ENCODE measurements at places on chromosomes 6 and 20. TPM values are rescaled to one million over a fixed set of nuclear protein-coding genes. Genes with fewer than 3 reads are reported as not detected.

The SLC2A4RG gene
- polyA plus RNA-seq, result 7.7 TPM

The EPPIN gene
- polyA plus RNA-seq, result not detected

The FNDC11 gene
- 0.18 TPM for polyA plus RNA-seq

The STMND1 gene
- polyA plus RNA-seq, result not detected

The NKX2-2 gene
- not detected for polyA plus RNA-seq

The PCNA gene
- polyA plus RNA-seq, result 89.9 TPM

The C2 gene
- polyA plus RNA-seq, result 0.47 TPM

The MRS2 gene
- 16.9 TPM for polyA plus RNA-seq

The MRAP2 gene
- not detected for polyA plus RNA-seq

The WFDC2 gene
- polyA plus RNA-seq, result not detected

The TNF gene
- polyA plus RNA-seq, result 0.48 TPM

The CCM2L gene
- not detected for polyA plus RNA-seq

The FAM217A gene
- polyA plus RNA-seq, result not detected

The EMILIN3 gene
- not detected for polyA plus RNA-seq

The RBBP8NL gene
- not detected for polyA plus RNA-seq

The BPIFB4 gene
- polyA plus RNA-seq, result not detected

The MLN gene
- not detected for polyA plus RNA-seq

The ETV7 gene
- 7.4 TPM for polyA plus RNA-seq

The LY86 gene
- 1.4 TPM for polyA plus RNA-seq

The SEMG1 gene
- not detected for polyA plus RNA-seq

The OR2H1 gene
- not detected for polyA plus RNA-seq

The CST4 gene
- not detected for polyA plus RNA-seq

The CFAP61 gene
- polyA plus RNA-seq, result not detected

The TP53TG5 gene
- 0.56 TPM for polyA plus RNA-seq

The SMLR1 gene
- not detected for polyA plus RNA-seq

The MCHR2 gene
- polyA plus RNA-seq, result not detected

The CDSN gene
- polyA plus RNA-seq, result not detected

The SALL4 gene
- polyA plus RNA-seq, result not detected

The CALHM4 gene
- not detected for polyA plus RNA-seq

The STMN3 gene
- 11.7 TPM for polyA plus RNA-seq

The ASIP gene
- polyA plus RNA-seq, result not detected
